ENCODE measurements at places on chromosomes 6 and 20.
A peak's percentile ranks its signal among the peaks of the same experiment; 100 is the strongest.

DNA sequence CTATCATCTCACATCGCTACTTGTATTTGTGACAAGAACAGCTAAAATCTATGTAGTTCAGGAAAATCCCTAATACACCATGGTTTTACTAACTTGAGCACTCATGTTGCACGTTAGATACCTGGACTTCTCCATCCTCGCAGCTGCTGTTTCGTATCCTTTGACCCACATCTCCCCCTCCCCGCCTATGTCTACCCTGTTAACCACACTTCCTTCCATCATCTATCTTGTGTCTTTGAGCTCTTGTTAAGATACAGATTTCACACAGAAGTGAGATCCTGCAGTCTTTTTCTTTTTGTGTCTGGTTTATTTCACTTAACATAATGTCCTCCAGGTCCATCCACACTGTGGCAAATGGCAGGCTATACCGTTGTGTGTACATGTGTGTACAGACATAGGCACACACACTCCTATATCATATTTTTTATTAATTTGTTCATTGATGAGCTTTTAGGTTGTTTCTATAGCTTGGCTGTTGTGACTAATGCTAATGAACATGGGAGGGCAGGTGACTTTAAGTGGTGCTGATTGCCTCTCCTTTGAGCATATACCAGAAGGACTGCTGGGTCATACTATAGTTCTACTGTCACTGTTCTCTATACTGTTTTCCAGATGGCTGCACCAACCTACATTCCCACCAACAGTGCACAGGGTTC is 117.8 kb downstream of the WDR27 start:
- DNase-seq: no peak

DNA sequence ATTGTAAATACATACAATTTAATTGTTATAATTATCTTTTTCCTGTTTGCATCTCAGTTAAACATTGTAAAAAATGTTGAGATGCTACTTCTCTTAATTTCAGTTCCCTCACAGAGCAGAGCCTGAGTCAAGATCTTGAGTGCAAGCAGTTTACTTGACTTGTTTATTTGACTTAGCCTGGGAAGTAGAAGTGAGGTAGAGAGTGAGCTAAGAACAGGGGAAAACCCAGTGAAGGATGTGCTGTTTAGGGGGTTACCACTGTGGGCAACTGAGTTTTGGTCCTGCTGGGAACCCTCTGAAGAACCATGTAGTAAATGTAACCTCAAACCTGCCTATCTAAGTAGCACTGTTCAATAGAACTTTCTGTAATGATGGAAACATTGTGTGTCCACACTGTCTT is 495.2 kb upstream of the FLRT3 start:
- no peak for DNase-seq

DNA sequence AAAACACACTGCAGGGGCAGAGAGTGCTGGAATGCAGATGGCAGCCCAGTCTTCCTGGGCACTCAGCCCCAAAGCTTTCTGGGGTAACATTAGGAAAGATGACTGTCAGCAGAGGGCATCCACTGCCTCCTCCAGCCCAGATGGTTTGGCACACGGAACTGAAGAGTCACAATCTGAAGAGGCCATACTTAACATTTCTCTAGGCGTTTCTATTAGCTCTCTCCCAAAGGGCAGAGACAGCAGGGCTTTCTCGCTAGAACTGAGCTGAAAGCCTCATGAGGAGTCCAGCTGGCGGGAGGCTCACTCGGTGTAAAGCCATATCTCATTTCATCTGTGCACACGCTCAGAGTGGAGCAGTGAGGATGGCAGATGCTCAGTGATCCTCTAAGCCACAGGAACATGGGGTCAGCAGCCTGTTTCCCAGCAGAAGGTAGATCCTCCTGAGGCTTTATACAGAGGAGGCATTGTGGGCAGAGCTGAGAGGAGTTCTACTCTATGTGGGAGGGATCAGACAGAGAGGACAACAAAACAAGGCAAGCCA is 28.1 kb downstream of the ALDH8A1 start:
- DNase-seq: no peak

- DNase-seq: no peak
Measured at GRCh38 chr20:38550274-38550673, 30.7 kb upstream of the ADIG start.

GRCh38 chr6:52340603-52340880 is 21.4 kb upstream of the PAQR8 start:
- no peak for DNase-seq

DNA sequence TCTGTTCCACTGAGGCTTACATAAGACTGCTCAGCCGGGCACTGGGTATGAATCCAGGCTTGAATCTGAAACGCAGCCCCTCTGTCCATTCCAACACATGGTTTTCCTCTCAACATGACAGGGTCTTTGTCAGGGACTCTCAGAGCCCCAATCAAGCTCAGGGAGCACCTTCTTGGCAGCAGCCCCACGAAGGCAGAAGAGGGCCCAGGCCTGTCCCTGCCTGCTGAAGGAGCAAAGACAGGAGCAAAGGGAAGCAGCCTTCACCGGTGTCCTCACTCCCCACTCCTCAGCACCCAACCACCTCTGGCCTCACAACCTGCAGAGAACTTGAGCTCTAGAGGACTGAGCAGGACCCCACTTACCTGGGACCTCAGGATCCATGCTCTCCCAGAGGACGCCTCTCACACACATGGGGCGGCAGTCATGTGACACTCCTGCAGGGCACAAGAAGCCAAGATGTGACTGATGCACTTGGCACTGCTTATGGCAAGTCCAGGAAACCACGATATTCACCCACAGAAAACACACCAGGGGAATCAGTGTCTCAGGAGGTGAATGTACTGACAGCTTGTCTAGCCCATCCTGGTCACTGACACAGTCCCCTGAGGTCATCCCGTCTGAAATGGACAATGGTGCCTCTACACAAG is 4.3 kb downstream of the SNHG17 start:
- no peak for DNase-seq

DNA sequence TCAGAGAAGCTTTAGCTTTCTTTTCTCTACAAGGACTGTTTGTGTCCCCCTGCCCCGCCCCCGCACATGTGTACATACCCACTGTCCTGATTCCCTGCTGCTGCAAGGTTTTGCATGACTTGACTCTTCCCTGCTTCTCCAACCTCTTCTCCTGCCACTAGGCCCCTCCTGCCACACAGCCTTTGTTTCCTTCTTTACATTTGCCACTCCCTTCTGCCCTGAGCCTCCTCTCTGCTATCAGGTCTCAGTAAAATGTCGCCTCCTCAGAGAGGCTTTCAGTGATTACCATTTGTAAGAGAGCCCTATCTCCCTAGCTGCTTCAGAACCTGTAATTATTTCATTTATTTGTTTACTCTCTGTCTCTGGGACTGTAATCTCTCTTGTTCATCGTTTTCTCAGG is 56.4 kb upstream of the VSTM2L start:
- DNase-seq: no peak

- no peak for DNase-seq
Measured at GRCh38 chr6:33663727-33664449, 42.8 kb downstream of the ITPR3 start.

- no peak for DNase-seq
Measured at GRCh38 chr20:44032583-44033331, 118.1 kb downstream of the TOX2 start.

- no peak for DNase-seq
Measured at GRCh38 chr20:47809161-47809960, 24.1 kb upstream of the SULF2 start.

DNA sequence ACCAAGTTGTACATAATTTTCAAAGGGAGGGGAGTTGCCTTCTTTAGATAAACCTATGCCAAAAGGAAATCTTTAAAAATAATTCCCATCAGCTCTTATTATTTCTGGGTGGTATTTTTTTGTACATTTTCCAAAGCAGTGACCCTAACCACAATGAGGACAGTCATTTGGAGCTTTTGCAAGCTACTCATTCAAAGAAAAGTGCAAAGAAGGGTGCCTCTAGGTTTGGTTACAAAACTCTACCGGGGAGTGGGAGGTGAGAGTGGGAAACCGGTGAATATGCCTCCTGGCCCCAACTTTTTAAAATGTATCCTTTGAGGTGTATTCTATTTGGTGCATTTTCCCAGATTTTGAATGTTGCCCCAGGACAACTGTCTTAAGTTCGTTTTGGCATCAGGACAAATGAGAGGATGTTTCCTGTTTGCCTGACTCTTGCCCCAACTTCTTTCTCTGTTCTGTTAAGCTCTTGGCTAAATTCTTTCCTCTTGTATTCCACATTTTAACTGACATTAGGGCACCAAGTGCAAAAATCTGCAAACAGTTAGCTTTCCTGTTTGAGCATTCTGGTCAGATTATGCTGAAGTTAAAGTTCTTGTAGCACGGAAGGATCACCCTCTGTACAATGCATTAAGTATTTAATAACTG is 78.9 kb downstream of the SLX4IP start:
- no peak for DNase-seq

- DNase-seq: no peak
Measured at GRCh38 chr20:49889935-49890333, 25.4 kb downstream of the SPATA2 start.

DNA sequence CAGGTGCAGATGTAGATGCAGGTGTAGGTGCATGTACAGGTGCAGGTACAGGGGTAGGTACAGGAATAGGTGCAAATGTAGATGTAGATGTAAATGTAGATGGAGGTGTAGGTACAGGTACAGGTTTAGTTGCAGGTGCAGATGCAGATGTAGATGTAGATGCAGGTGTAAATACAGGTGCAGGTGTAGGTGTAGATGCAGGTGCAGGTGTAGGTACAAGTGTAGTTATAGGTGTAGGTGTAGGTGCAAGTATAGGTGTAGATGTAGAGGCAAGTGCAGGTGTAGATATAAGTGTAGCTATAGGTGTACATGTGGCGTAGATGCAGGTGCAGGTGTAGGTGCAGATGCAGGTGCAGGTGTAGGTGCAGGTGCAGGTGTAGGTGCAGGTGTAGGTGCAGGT is 34.2 kb upstream of the CDH4 start:
- DNase-seq: no peak

DNA sequence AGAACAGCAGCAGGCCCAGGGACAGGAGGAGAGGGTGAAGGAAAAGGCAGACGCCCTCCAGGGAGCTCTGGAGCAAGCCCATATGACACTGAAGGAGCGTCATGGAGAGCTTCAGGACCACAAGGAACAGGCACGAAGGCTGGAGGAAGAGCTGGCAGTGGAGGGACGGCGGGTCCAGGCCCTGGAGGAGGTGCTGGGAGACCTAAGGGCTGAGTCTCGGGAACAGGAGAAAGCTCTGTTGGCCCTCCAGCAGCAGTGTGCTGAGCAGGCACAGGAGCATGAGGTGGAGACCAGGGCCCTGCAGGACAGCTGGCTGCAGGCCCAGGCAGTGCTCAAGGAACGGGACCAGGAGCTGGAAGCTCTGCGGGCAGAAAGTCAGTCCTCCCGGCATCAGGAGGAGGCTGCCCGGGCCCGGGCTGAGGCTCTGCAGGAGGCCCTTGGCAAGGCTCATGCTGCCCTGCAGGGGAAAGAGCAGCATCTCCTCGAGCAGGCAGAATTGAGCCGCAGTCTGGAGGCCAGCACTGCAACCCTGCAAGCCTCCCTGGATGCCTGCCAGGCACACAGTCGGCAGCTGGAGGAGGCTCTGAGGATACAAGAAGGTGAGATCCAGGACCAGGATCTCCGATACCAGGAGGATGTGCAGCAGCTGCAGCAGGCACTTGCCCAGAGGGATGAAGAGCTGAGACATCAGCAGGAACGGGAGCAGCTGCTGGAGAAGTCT is 25.5 kb downstream of the C20orf173 start:
- no peak for DNase-seq

GRCh38 chr20:50464026-50464724 is 46.0 kb upstream of the PTPN1 start:
- DNase-seq: peak; percentile 67

- DNase-seq: no peak
Measured at GRCh38 chr20:23456873-23457272, 4.2 kb upstream of the CST11 start.

- DNase-seq: no peak
Measured at GRCh38 chr6:25320459-25320858, 41.3 kb downstream of the CARMIL1 start.

GRCh38 chr6:63764318-63764916 is 128.8 kb downstream of the PHF3 start:
- DNase-seq: peak; percentile 79

- no peak for DNase-seq
Measured at GRCh38 chr20:31903627-31904386, 33.4 kb downstream of the TTLL9 start.

- no peak for DNase-seq
Measured at GRCh38 chr20:11063444-11063843, 389.6 kb upstream of the JAG1 start.

- DNase-seq: no peak
Measured at GRCh38 chr20:41394931-41395666, 28.5 kb upstream of the EMILIN3 start.

DNA sequence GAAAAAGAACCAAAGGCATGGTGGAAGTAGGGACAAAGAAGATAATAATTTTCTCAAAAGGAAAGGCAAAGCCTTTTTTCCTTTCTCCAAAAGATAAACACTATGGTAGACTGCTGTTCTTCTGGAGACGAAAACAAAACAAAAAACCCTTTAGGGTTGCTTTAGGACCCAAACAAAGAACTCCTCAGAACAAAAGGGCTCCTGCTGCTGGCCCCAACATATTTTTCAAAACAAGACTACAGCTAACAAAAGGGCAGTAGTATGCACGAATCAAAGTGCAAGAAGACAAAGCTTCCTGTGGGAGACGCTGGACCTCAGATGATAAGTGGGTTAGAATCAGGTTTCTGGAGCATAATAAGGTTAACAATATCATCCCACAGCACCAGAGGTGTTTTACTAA is 15.8 kb downstream of the NCOA5 start:
- DNase-seq: no peak

GRCh38 chr6:19811397-19812079 is 25.6 kb upstream of the ID4 start:
- no peak for DNase-seq

GRCh38 chr6:80523531-80523997 is 417.1 kb downstream of the BCKDHB start:
- no peak for DNase-seq

GRCh38 chr20:49794336-49795134 is 18.1 kb upstream of the SLC9A8 start:
- no peak for DNase-seq

GRCh38 chr6:45072673-45073072 is 255.5 kb upstream of the RUNX2 start:
- no peak for DNase-seq

- DNase-seq: peak; percentile 28
Measured at GRCh38 chr6:7106215-7106751, 1.5 kb upstream of the RREB1 start.

GRCh38 chr6:167267921-167268401 is 23.2 kb upstream of the UNC93A start:
- DNase-seq: no peak

GRCh38 chr6:94350833-94351232 is 931.5 kb upstream of the EPHA7 start:
- DNase-seq: no peak

Data from hematopoietic multipotent progenitor cell treated with erythropoietin and hydrocortisone succinate and interleukin-3 and kit ligand, for 17 days (in vitro differentiated cells).